Stimulated activated CD8-positive, alpha-beta memory T cell treated with anti-CD3 and anti-CD28 coated beads, Interleukin-4, amount 100 ng/mL, for 4 hours (primary cell): ENCODE measurements at places on chromosomes 12 and 14.

- no peak for DNase-seq
Measured at GRCh38 chr12:99658671-99659349, 11.3 kb downstream of the GARIN6 start.

GRCh38 chr12:68225576-68226476 lies at the start of gene IL26:
IL26 (minus strand) TSS chr12:68225810; CDS start chr12:68225756, 54 bp downstream.
- no peak for DNase-seq

DNA sequence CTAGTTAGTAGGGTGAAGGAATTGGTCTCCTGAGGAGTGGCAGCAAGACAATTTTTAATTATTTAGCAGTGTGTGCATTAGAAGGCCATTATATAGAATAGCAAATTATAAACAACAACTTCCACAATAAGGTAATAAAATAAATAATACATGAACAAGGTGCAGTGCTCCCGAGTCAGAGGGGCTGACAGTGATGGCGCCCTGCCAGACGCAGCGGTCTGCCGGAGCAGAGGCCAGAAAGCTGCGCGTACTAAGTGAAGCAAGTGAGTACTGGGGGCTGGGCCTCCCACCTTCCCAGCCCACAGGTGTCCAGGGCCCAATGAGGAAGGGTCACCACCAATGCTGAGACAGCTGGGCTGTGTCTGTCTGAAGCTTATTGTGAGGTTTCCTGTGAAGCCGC lies 72.0 kb upstream of the VRK1 start:
- DNase-seq = no peak

- DNase-seq = no peak
Measured at GRCh38 chr14:50085570-50086320, 30.6 kb downstream of the VCPKMT start.

DNA sequence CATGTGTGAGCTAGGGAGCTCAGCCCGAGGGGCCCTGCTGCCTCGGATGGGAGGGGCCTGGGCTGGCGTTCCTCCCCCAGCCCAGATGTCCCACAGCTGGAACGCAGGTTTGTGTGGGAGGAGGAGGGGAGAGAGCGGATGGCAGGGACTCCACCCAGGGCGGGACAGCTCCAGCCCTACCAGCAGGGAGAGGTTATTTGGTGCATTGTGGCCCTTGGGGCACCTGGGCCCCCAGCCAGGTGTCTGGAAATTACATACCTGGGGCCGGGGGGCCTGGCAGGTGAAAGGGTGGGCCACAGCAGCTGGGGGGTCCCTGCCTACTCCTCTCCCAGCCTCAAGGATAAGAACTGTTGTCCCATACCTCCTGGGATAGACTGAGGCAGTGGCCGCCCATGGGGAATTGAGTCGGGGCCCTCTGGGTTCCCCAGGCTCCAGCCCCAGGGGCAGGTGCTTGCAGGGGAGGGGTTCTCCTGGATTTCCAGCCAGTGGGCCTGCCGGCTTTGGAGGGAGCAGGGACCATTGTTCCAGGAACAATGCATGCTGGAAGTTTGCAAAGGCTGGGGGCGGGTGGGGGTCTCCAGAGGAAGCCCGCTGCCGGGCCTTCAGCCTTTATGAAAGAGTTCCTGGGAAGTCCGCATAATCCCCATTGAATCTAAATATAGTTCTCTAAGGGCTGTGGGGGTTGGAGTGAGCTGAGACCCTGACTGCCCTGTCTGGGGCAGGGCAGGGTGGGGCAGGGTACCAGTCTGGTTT lies 1.2 kb downstream of the KIF26A start:
- no peak for DNase-seq

- no peak for DNase-seq
Measured at GRCh38 chr14:23172096-23172495, 11.4 kb downstream of the SLC7A8 start.

DNA sequence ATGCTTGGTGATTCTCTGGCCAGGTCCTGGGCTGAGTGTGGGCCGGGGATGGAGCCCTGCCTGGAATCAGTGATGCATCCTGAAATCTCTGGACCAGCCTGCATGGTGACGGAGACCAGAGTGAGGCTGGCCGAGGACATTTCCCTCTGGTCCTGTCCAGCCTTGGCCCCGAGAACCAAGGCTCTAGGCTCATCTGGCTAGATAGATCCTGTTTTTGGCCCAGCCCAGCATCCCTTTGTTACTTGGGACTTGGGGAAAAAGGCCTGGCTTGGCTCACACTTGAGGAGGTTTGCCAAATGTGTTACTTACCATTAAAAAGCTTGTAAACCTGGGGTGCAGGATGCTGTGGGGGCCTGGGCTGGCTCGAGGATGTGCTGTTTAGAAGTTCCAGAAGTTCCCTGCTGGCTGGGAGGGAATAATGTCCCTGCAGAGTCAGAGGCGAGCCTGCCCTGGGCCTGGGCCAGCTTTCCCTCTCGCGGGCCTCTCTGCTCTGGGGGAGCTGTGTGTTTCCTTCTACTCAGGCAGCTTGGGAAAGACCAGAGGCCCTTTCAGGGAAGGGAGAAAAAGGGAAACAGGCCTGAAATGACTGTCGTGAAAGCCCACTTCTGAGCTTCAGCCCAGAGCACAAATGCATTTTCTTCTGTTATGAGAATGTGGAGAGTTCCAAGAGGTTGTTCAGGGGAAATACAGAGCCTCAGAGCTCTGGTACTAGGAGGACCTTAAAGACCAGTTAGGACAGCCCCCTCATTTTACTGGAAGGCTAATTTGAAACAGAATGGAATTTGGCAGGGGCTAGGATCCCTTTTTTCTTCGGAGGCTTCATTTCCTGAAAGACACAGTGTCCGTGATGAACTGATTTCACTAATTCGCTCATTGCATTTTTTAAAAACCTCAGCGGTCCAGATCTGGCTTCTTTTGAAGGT lies 47.2 kb upstream of the CTDSP2 start:
- DNase-seq = no peak
